ENCODE measurements at places on chromosomes 6 and 20.

DNA sequence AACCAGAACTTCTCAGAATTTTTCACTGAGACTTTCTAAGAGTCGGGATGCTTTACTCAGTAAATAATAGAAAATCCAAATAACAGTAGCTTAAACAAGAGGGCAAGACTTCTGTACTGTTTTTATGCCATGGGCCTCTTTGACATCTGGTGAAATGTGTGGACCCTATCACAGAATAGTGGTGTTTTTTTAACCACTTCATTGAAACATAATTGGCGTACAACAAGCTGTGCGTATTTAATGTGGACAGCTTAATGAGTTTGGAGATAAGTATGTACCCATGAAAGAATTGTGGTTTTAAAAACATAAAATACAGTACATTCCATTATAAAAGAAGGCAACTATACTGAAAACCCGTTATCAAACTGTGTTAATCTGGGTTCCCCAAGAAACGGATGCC is 37.7 kb downstream of the PDRG1 start:
- no peak for DNase-seq

- no peak for DNase-seq
These were observed 24.3 kb downstream of the ARHGAP18 start for GRCh38 chr6:129685662-129686031.

DNA sequence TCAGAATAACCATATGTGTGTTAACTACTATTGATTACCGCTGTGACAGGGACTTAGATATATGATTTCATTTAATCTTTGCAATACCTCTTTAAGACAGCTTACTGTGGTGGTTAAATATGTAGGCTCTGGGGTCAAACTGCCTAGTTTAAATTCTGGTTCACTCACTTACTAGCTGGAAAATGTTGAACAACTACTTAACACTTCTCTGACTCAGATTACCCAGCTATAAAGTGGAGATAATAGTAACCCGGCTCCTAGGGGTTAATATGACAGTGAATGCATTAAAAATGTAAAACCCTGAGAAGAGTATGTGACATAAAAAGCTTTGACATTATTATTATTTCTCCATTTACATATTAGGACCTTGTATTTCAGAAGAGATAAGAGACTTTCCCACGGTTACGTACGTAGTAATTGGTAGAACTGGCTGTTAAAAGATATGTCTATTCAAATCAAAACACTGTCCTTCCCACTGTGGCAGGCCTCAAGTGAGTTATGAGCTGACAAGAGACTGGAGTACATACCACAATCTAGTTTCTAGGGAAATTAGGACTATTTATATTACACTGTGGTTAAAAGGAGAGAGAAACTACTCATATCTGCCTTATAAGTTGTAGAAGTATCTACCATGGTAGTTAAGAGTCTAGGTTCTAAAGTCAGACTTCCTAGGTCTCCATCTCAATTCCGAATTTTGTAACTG is 4.4 kb upstream of the PLCB1 start:
- no peak for DNase-seq

DNA sequence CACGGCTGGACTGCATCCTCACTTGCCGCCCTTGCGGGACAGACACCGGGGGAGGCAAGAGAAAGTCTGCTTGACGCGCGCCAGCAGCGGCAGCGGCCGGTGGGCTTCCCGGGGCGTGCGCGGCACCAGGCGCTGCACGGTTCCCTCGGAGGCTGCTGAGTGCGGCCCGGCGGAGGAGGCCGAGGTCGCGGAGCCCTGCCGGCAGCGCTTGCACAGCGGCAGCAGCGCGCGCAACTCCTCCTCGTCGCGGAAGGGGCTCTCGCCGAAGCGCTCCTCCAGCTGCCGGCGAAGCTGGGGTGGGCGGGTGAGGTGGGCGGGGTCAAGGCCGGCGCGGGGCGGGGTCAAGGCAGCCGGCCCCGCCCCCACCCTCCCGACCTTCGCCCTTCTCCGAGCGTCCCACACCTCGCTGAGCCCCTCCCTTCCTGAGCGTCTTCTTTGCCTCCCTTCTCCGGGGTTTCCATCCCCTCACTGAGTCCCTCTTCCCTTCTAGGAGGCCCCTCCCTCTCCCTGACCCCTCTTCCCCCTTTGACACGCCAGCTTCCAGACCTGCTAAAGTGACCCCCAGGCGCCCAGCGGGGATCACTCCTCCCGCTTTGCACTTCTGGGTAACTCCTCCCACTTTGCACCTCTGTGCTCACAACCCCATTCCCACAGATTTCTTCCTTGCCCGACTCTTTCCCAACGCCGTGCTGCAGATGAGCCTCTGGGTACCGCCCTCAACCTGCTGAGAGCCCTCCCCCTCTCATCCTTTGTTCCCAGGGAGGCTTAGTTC is 8.8 kb downstream of the DUSP15 start:
- peak; percentile 50 for DNase-seq

- no peak for DNase-seq
These were observed 2.7 kb downstream of the OSTM1 start for GRCh38 chr6:108071736-108072276.

- no peak for DNase-seq
These were observed 69.5 kb downstream of the ZFAND3 start for GRCh38 chr6:37889051-37889450.

DNA sequence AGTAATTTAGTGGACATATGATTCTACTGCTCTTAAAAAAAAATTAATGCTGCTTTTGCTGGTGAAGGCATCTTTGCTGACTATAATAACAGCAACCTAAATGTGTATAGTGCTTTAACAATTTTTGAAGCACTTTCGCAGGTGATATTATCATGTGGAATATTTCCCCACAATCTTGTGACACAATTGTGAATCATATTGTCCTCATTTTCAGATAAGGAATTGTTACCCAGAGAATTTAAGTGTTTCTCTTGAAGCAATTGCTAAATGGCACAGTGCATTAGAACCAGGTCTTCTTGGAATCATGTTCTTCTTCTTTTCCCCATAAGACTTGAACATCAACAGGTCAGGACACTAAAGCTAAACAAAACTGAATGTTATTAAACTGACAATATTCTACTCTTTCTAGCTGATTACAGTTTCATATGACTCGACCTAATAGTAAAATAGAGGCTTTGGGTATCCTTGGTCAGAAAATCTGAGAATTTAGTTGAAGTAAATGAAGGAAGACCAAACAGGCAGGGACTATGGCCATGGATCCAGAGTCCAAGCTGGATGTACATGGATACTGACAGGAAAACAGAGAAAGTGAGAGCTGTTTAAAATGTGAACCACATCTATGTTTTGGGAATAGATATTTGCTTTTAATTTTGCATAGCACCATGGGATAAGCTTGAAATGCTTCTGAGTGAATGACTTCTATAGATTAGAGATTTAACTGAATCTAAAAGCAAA is 121.8 kb upstream of the SLC35B3 start:
- DNase-seq: no peak

Data from stimulated activated CD8-positive, alpha-beta memory T cell treated with anti-CD3 and anti-CD28 coated beads, Interleukin-12 subunit alpha, Interleukin-12 subunit beta, amount 100 ng/mL, for 4 hours (primary cell).